Peyer's patch (tissue), 4 donors: ENCODE measurements at places on chromosomes 6 and 20. TPM values are rescaled to one million over a fixed set of nuclear protein-coding genes. Genes with fewer than 3 reads are reported as not detected.

DNA sequence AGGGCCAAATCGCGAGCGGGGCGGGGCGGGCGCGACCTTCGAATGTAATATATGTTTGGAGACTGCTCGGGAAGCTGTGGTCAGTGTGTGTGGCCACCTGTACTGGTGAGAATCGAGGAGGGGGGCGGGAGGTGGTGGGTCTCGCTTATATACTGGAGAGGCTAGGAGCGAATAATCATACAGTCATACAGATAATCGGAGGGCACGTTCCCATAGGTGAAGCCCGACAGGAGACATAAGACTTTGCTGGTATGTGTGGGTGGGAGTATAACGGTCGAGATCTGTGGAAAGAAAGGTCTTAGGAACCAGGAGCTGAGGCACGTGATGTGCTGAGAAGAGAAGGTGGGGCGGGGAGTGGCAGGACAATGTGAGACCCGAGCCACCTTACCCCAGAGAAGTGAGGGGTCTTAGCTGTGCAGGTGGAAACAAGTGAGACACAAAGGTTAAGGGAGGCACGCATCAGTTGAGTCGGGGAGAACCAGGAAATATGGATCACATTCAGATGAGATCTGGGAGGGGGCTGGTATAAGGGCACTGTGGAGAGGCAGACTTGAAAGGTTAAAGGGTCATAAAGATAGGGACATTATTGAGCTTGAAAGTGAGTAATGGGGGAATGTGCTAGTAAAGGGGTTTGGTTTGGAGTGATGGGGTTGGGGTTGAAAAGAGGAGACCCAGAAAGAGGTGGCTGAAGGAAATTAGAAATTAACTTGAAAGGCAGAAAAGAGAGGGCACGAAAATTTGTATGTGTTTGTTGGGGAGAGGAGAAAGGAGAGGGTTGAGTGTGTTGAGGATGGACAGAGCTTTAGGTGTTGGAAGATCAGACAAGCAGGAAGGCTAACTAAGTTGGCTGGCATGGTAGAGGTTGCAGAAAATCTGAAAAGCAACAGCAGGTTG, 589 bp downstream of the RNF5 start:
- no peak for DNase-seq
- no peaks in the 10 kb centered on the region for H3K4me1 ChIP-seq
- peak overlapping the region; percentile 56 for H3K4me3 ChIP-seq
- peak overlapping the region; percentile 97 for H3K27ac ChIP-seq
- no peaks in the 10 kb centered on the region for H3K36me3 ChIP-seq

The COL9A3 gene
- 3.6 TPM for total RNA-seq

- H3K4me1 ChIP-seq: peaks cover 9% of the 10 kb centered on the region
- peak overlapping the region; percentile 57 for H3K27ac ChIP-seq
- no peak overlapping the region for H3K4me3 ChIP-seq
- no peak for DNase-seq
- no peaks in the 10 kb centered on the region for H3K36me3 ChIP-seq
- H3K27me3 ChIP-seq: no peaks in the 10 kb centered on the region
These were observed 98.3 kb downstream of the TMEM242 start for GRCh38 chr6:157224951-157225574.

The NKAPL gene
- total RNA-seq: not detected

- no peaks in the 10 kb centered on the region for H3K27me3 ChIP-seq
- DNase-seq: no peak
- no peaks in the 10 kb centered on the region for H3K4me1 ChIP-seq
- no peak overlapping the region for H3K27ac ChIP-seq
- no peak overlapping the region for H3K4me3 ChIP-seq
These were observed 8.2 kb upstream of the ADGRF4 start for GRCh38 chr6:47690214-47690613.

DNA sequence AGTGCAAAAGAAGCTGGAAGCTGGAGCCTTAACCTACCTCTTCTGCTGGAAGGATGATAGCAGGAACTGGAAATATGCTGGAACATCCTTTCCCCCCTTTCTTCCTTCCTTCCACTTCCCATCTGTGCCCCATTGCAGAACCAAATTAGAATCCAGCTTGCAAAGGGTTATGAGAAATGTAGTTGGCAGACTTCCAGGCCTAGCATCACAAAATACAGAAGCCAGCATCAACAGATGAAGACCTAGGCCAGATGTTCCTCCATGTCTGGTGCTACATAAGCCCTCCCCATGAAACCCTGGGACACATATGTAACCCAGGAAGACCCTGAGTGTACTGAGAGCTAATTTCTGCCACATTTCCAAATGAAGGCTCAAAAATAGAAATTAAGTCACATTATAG, 40.0 kb upstream of the TFAP2B start:
- no peaks in the 10 kb centered on the region for H3K27me3 ChIP-seq
- H3K4me3 ChIP-seq: no peak overlapping the region
- no peak overlapping the region for H3K27ac ChIP-seq
- no peaks in the 10 kb centered on the region for H3K36me3 ChIP-seq

- no peaks in the 10 kb centered on the region for H3K36me3 ChIP-seq
- no peak overlapping the region for H3K4me3 ChIP-seq
- no peak for DNase-seq
- H3K27me3 ChIP-seq: no peaks in the 10 kb centered on the region
- no peaks in the 10 kb centered on the region for H3K4me1 ChIP-seq
These were observed 315.5 kb downstream of the GMDS start for GRCh38 chr6:1929931-1930330.

DNA sequence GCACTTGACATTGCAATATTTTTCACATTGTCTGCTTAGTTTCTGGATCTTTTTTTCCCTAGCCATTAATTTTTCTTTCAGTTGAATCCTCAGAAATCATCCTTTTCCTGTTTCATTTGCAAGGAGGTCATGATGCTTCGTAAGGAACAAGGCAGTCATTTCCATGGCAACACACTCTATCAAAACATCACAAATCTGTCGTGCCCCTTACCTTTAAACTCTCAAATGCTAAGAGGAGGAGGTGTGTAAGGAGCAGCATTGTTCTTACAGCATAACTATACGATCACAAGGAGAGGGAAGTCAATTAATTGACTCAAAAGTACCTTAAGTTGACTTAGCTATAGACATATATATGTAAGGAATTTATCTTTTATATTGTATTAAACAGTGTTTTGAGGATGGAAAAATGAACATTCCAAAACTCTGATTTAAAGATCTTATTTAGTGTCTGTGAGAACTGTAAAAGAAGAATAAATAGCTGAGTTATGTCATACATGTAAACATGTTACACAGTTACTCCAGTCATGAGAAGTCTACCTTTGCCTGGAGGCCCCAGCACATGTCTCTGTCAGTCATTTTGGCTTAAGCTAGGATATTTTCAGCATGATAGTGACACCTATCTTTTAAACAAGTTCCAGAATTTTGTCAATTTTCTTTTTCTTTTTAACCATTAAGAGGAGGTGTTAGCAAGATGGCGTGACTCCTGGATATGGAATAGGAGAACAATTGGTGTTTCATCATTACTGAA, 41.6 kb downstream of the CDKAL1 start:
- H3K27me3 ChIP-seq: no peaks in the 10 kb centered on the region
- no peak overlapping the region for H3K27ac ChIP-seq
- no peaks in the 10 kb centered on the region for H3K4me1 ChIP-seq
- no peaks in the 10 kb centered on the region for H3K36me3 ChIP-seq
- H3K4me3 ChIP-seq: no peak overlapping the region

DNA sequence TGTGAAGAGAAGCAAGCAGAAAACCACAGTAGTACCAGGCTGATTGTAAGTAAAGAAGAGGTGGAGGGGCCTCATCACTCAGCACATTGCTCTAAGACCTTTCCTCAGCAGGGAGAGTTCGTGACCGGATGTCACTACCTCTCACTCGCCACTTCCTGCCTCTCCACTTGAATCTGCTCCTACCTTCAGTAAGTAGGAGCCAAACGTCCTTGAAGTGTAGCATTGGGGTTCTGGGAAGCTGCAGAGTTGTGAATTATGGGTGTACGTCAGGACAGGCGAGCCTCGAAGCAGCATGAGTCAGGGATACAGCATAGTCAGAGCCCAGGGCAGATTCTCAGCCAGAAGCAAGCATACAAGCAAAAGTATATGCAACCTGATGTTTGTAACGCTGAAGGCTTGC, 224.9 kb downstream of the PHACTR1 start:
- no peaks in the 10 kb centered on the region for H3K27me3 ChIP-seq
- H3K27ac ChIP-seq: no peak overlapping the region
- no peak overlapping the region for H3K4me3 ChIP-seq
- no peaks in the 10 kb centered on the region for H3K4me1 ChIP-seq
- H3K36me3 ChIP-seq: no peaks in the 10 kb centered on the region
- no peak for DNase-seq

DNA sequence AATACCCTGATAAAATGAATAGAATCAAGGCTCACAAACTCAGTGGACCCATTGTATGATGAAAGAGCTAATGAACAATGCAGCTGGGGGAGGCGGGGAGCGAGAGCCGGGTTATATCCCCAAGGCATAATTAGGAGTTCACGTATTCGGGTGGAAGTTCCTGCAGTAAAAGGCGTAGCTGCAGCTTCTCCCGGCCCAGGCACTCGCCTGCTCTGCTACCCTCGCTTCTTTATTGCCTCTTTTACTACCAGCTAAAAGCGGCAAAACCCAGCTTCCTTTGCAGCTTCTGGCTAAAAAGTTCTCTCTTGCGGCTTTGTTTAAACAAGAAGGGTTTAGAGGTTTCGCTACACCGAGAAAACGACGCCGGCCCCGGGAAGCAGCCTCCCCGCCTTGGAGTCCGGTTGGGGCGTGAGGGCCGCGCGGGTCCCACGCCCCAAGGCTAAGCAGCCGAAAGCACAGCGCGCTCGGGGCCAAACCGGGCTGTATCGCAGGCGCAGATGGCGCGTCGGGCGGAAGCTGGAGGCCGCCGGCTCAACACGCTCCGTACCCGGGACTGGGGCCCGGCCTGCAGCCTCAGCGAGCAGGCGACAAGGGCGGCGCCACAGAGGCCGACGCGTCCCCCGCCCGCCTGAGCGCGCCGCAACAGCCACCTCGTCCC, 1.6 kb downstream of the ZBTB2 start:
- H3K4me3 ChIP-seq: peak overlapping the region; percentile 100
- H3K27me3 ChIP-seq: no peaks in the 10 kb centered on the region
- DNase-seq: no peak

GRCh38 chr6:37190159-37190535, 20.2 kb downstream of the PIM1 start:
- no peaks in the 10 kb centered on the region for H3K27me3 ChIP-seq
- no peak overlapping the region for H3K4me3 ChIP-seq
- H3K27ac ChIP-seq: no peak overlapping the region

The VGLL2 gene
- not detected for total RNA-seq

The GINS1 gene
- 1.3 TPM for total RNA-seq

GRCh38 chr6:551405-551804, 105.5 kb downstream of the HUS1B start:
- no peak overlapping the region for H3K27ac ChIP-seq
- H3K36me3 ChIP-seq: no peaks in the 10 kb centered on the region
- H3K4me1 ChIP-seq: no peaks in the 10 kb centered on the region
- DNase-seq: no peak
- H3K4me3 ChIP-seq: no peak overlapping the region

DNA sequence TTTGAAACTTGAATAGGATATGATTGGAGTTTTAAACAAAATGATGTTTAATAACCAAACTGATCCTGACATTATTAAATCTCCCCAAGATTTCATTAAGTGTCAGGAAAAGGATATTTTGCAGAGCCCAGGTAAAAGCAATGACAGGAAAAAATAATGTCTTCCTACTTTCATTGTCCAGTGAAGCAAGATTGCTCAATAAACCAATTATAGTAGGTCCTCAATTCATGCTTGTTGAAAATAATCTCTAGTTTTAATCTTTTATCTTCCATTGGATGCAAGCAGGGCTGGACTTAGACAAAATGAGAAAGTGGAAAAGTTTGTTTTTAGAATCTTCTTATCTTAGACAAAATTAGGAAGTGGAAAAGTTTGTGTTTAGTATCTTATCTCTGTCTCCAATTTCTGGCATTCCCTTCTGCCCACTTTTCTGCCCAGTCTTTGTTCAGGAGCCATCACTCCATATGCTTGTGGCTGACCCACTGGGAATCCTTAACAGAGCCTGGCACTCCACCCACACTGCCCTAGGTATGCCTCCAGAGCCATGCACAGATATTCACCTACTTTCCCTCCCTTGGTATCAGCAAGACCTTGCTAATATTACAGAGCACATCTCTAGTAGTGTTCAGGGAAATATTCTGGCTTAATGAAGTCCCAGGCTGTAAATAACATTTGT, 57.0 kb upstream of the CARMIL1 start:
- no peak for DNase-seq
- no peak overlapping the region for H3K4me3 ChIP-seq
- no peaks in the 10 kb centered on the region for H3K27me3 ChIP-seq
- no peaks in the 10 kb centered on the region for H3K4me1 ChIP-seq
- no peaks in the 10 kb centered on the region for H3K36me3 ChIP-seq

GRCh38 chr6:167858086-167858591, 31.4 kb downstream of the AFDN start:
- H3K27me3 ChIP-seq: no peaks in the 10 kb centered on the region
- H3K4me3 ChIP-seq: no peak overlapping the region
- no peak for DNase-seq
- no peaks in the 10 kb centered on the region for H3K36me3 ChIP-seq
- no peaks in the 10 kb centered on the region for H3K4me1 ChIP-seq
- H3K27ac ChIP-seq: no peak overlapping the region

GRCh38 chr20:61538183-61538942, 286.3 kb downstream of the CDH4 start:
- no peak overlapping the region for H3K27ac ChIP-seq
- H3K36me3 ChIP-seq: no peaks in the 10 kb centered on the region
- no peak overlapping the region for H3K4me3 ChIP-seq
- DNase-seq: no peak

- no peak overlapping the region for H3K27ac ChIP-seq
- no peaks in the 10 kb centered on the region for H3K36me3 ChIP-seq
- H3K4me1 ChIP-seq: no peaks in the 10 kb centered on the region
- H3K27me3 ChIP-seq: no peaks in the 10 kb centered on the region
These were observed 196.3 kb downstream of the KHDC1L start for GRCh38 chr6:73028893-73029450.

GRCh38 chr20:24672886-24673677, 203.7 kb downstream of the SYNDIG1 start:
- no peaks in the 10 kb centered on the region for H3K27me3 ChIP-seq
- no peak overlapping the region for H3K27ac ChIP-seq
- no peaks in the 10 kb centered on the region for H3K4me1 ChIP-seq
- no peak for DNase-seq

The CCN6 gene
- total RNA-seq: not detected

GRCh38 chr6:41372832-41373626, 37.6 kb downstream of the NCR2 start:
- peak overlapping the region; percentile 35 for H3K4me3 ChIP-seq
- DNase-seq: no peak

DNA sequence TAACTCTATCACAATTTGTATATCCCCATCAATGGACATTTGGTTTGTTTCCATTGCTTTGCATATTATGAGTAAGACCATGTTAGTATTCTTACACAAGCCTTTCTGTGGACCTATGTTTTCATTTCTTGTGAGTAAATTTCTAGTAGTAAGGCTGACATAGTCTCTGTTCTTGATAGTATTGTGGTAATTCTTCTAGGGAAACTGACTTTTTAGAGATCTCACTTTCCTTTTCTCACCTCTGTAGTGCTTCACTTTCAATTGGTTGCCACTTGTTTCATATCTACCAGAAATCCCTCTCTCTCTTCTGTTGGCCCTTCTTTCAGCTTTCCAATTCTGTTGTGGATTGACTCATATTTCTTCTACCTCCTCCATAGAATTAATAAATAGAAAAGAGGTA, 8.5 kb downstream of the ISM1 start:
- H3K4me1 ChIP-seq: no peaks in the 10 kb centered on the region
- H3K27ac ChIP-seq: no peak overlapping the region
- H3K36me3 ChIP-seq: no peaks in the 10 kb centered on the region
- no peak overlapping the region for H3K4me3 ChIP-seq
- DNase-seq: no peak
- H3K27me3 ChIP-seq: no peaks in the 10 kb centered on the region

GRCh38 chr20:63942969-63943807, 13.0 kb downstream of the UCKL1 start:
- DNase-seq: peak; percentile 45
- H3K4me3 ChIP-seq: no peak overlapping the region
- peak overlapping the region; percentile 88 for H3K27ac ChIP-seq
- H3K27me3 ChIP-seq: no peaks in the 10 kb centered on the region

The ZBTB12 gene
- total RNA-seq: 5.0 TPM

The OR14J1 gene
- not detected for total RNA-seq
